ENCODE measurements at places on chromosomes 3 and 15.

DNA sequence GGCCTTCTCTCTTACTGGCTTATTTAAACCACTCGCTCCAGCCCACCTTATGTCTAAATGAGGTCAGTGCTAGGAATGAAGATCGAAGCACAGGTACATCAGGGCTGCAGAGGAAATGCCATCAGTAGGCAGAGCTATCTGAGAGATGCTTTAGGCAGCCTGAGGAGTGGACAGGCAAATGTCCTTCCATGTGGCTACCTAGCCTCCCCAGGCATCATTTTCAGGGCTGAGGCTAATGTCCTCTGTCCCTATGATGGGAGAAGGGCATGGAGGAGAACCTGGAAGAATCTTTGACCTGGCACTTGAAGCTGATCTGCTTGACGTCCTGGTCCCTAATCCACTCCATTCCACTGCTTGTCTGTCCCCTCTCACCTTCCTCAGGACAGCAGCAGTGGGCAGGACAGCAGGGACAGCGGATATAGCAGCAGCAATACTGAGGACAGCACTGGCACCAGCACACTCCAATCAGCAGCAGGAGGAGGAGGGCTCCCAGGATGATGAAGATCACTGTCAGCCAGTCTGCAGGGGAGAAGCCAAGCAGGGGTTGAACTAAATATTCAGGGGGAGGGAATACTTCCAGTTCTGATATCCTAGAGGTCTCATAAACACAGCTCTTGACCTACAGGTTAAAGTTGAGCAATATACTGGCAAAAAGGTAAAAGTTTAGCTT, 21.0 kb downstream of the ILDR1 start:
- DNase-seq = no peak

GRCh38 chr3:150681057-150681456, 22.7 kb downstream of the ERICH6 start:
- DNase-seq = no peak

DNA sequence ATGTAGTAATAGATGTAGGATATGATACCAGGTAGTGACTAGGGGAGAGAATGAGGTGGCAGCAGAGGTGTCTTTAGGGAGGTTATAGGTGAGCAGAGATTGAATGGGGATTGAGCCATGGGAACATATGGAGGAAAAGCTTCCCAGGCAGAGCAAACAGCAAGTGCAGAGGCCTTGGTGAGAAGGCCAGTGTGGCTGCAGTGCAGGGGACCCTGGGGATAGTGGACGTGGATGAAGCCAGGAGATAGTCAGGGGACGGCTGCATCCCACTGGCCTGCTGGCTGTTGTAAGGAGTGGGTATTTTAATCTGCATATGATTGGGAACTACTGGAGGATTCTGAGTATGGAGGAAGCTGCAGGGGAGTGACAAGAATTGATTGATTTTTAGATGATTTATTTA, 62.7 kb upstream of the TRAK1 start:
- no peak for DNase-seq

DNA sequence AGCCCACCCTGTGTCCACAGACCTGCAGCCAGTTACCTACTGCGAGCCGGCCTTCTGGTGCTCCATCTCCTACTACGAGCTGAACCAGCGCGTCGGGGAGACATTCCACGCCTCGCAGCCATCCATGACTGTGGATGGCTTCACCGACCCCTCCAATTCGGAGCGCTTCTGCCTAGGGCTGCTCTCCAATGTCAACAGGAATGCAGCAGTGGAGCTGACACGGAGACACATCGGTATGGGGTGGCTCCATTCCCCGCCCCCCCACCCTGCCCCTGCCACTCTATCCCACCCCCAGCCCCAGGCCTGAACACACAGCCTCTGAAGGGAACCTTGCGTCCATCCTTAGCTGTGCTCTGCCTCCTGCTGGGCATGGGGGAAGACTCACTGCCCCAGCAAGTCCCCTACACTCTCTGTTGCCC, 73.2 kb downstream of the AAGAB start:
- no peak for DNase-seq

- no peak for DNase-seq
These were observed 92.1 kb downstream of the DTWD1 start for GRCh38 chr15:49712846-49713450.

DNA sequence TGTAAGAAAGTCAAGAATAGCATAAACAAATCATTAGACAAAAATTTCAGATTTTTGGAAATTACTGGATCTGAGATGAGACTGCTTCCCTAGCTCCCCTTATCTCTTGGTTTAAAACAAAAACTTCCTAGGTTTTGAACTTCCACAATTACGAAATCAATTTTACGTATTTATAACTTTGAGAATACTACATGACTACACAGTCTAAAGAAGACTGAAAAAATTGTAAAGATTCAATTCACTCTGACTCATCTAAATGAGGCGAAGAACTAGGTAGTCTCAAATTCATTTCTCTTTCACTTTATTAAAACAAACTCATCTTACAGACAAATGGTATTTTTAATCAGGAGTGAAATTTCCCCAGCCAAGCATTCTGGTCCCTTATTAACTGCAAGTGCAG, 10.3 kb downstream of the CCDC54 start:
- DNase-seq = no peak

- DNase-seq = no peak
These were observed 54.5 kb upstream of the XRN1 start for GRCh38 chr3:142502187-142502985.

DNA sequence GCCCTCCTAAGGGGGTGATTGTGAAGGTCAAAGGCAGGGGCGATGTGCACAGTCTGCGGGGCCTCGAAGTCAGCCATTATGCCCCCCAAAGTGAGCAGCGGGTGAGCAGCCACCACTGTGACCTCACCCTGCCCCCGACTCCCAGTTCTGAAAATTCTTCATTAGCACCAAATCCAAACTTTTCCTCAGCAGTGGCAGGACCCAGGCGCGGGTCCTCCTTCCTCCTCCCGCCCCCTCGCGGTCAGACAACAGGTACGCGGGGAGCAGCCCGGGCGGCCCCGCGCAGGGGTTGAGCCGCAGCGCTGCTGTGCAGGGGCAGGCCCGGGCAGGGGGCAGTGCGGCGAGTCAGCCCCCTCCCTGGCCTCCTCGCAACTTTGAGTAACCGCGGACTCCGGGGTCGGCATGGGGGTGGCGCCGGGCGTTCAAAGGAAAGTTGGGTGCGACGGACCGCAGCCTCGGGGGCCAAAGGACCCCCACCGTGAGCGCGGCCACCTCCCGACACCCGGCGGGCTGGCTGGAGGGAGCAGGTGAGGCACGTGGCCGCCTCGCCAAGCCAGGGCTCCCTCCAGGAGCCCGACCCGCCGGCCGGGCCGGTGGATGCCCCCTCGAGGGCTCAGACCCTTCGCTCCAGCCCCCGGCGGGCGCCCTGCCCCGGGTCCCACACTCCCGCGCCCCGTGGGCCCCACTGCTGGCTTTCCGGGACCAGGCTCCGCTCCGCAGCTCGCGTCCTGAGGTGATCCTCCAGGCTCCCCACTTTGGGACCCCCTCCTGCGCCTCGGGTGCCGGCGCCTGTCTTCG, 49.4 kb upstream of the CCDC174 start:
- DNase-seq = no peak

DNA sequence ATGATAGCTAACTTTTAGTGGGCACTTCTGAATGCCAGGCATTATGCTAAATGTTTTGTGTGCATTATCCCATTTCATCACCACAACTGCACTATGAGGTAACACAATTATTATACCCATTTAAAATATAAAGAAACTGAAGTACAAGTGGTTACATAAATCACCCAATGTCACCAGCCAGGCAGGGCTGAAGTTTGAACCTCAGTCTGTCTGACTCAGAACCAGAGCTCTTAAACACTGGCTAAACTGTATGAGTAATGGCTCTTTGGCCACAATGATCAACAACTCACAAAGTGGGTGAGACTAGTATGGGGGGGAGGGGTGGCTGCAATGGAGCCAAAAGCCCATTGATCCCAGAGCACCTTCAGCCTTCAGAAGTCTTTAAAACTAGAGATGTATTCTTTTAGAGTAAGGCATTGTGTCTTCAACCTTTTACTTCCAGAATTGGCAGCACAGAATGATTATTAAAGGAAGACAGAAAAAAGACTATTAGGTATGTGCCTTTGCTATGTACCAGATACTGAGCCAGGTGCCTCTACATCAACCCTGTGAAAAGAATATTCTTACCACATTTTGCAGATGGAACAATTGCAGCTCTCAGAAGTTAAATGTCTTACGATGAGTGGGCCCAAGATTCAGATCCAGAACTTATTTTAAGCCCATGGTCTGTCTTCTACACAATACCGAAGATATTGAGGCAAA, 166.9 kb downstream of the UACA start:
- peak; percentile 30 for DNase-seq

DNA sequence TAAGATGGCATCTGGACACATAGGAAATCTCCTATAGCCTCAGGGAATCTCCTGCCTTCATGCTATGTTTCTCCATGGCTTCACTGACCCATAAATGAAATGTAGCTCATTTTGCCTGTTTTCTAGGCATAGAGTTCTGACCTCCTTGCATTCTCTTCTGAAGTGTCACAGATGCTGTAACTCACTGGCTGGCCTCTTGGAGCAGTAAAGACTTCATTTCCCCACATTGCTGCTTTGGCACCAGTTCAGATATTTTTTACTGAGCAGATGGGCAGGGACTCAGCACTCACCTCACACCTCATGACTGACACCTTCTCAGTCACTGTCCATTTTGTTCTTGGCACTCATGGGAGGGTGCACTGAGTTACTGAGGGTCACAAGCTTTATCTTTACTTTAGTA, 286.7 kb upstream of the TGFBR2 start:
- DNase-seq = no peak

GRCh38 chr15:37253877-37254276, 153.5 kb upstream of the MEIS2 start:
- no peak for DNase-seq

- DNase-seq = no peak
These were observed 146.1 kb upstream of the CTNNB1 start for GRCh38 chr3:41053220-41053619.

Data from AG09319 (cell line).